Calu3 (cell line): ENCODE measurements at places on chromosomes 3 and 15. TPM values are rescaled to one million over a fixed set of nuclear protein-coding genes. Genes with fewer than 3 reads are reported as not detected.
A peak's percentile ranks its signal among the peaks of the same experiment; 100 is the strongest.

- peaks cover 24% of the 10 kb centered on the region for H3K4me1 ChIP-seq
- H3K36me3 ChIP-seq = peaks cover 3% of the 10 kb centered on the region
- peak; percentile 58 for DNase-seq
- no peaks in the 10 kb centered on the region for H3K27me3 ChIP-seq
These were observed 114.8 kb downstream of the EOMES start for GRCh38 chr3:27607370-27607769.

DNA sequence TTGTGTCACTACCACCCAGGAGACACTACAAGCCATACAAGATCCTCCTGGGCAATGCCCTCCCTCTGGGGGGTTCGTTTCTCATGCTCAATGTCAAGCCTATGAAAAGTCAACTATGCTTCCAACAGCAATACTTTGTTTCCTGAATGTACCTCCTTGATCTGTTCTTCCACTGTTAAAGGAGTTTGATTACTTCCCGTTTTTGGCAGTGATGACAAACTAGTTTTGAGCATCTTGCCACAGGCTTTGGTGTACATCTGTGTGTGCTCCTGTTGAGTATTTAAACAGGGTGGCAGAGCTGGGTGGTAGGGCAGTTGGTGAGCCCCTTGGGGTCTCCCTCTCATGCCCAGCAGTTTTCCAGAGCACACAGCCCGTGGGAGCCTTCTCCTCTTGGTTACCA is 81.4 kb downstream of the IL12A start:
- no peak overlapping the region for H3K4me3 ChIP-seq
- H3K4me1 ChIP-seq = no peaks in the 10 kb centered on the region
- DNase-seq = no peak
- peaks cover 24% of the 10 kb centered on the region for H3K27me3 ChIP-seq
- H3K36me3 ChIP-seq = no peaks in the 10 kb centered on the region
- H3K27ac ChIP-seq = no peak overlapping the region

SPSB4 gene
- total RNA-seq = not detected in 2 replicates

GRCh38 chr3:143991713-143992112 is 20.1 kb downstream of the DIPK2A start:
- H3K36me3 ChIP-seq = no peaks in the 10 kb centered on the region
- DNase-seq = no peak
- no peaks in the 10 kb centered on the region for H3K27me3 ChIP-seq
- no peak overlapping the region for H3K4me3 ChIP-seq

DNA sequence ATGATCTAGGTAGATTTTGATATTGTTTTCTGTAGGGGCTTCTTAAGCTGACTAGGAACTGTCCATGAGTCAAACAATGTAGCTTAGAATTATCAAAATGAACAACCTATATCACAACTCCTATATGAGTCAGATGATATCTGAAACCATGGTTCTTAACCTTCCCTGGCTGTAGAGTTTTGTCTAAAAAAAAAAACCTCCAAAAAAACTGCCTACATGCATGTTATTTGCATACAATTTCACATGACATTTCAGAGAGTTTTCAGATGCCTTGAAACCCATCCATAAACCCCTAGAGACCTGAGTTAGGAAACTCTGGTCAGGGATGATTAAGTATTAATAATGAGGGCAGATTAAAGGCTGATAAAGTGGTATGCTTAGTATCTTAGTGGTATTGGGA is 157.0 kb downstream of the CHST2 start:
- H3K4me1 ChIP-seq = no peaks in the 10 kb centered on the region
- no peaks in the 10 kb centered on the region for H3K36me3 ChIP-seq
- DNase-seq = no peak
- H3K4me3 ChIP-seq = no peak overlapping the region

GRCh38 chr15:69039516-69040225 is 25.2 kb downstream of the NOX5 start:
- H3K4me3 ChIP-seq = no peak overlapping the region
- no peaks in the 10 kb centered on the region for H3K36me3 ChIP-seq
- H3K27ac ChIP-seq = no peak overlapping the region
- peaks cover 26% of the 10 kb centered on the region for H3K4me1 ChIP-seq
- DNase-seq = no peak

GABRB3 gene
- not detected in 2 replicates for total RNA-seq

C3orf49 gene
- not detected in 2 replicates for total RNA-seq
